ENCODE measurements at places on chromosomes 1 and 21.

DNA sequence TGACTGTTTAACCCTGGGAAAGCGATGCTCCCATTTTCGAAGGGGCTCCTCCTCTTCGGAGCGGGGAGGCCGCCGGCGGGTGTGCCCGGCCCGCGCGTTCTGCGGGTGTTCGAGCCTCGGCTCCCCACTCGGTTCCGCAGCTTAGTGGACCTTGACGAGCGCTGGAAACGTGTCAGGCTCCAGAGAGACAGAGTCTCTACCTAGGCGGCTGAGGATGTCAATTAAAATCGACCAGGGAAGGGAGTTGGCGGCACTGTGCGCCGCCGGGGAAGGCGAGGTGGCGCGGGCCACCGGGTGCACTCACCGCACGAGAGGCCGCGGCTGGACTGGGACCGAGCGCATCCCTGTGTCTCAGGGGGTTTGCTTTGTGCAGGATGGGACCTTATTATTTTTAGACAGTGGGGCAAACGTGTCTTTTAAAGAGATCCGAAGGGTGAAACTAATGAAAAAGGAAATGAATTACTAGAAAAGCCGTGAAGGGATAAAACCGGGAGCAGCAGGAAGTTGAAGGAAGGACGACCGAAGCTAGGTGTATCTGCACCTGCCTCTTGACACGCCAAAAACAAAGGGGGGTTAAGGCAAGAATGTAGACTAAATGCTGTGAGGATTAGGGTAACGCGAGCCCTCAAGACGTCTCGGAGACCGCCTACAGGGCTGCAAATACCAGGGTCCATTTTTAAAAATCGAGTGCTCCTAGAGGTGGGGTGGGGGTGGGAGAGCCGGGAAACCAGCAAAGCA lies 5.6 kb downstream of the LHX4 start:
- peak; percentile 22 for DNase-seq

DNA sequence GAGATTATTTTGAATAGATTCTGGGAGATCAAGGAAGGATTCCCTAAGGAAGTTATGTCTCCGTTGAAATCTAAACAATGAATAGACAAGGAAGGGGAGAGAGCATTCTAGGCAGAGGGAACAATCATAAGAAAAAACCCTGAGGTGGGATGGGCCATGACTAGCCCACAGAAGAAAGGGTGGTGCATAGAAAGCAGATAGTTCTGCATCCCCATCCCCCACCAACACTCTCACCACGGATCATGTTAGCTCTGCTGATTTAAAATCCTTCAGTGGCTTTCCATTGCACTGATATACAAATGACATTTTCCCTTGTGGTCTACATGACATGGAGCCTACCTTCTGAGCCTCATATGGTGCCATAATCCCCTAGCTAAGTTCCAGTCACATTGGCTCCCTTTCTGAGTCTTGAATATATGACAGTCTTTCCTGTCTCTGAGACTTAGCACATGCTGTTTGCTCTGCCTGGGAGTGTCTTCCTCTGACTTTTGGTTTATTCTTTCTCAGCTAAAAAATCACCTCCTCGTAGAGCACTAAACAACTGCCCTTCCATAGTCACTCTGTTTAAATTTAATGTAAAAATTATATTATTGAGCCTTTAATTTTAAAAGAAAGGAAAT lies 15.2 kb downstream of the SCMH1 start:
- DNase-seq, result no peak

- no peak for DNase-seq
Observed at GRCh38 chr1:55050283-55050682, 10.9 kb downstream of the PCSK9 start.

DNA sequence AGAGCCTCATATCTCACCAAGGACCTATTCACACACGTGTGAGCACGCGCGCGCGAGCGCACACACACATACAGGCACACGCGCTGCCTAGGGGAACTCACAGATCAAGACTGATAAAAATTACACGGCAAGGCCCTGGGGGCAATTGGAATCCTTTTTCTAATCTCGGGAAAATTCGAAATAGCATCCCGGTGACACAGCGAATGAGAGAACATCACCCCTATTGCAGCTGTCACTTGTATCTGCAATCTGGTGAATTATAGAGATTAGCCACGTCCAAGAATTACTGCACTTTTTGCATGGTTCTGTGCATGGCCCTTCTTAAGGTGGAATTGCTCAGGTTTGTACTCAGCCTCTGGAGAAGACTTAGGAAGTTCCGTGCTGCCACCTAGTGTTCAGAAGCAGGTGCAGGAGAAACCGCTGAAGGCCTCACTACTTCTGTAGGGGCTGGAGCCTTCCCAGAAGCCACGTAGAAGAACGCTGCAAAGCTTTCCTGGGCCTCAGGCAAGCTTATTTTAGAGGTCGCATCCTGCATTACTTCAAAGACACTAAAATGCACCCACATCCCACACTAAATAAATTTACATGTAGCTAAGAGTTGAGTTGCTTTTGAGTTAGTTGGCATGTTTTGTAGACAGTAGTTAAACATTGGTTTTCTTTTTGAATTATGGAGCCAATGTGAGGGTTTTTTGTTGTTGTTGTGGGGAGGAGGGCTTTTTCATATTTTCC lies 229.2 kb upstream of the CAMK1G start:
- peak; percentile 84 for DNase-seq

GRCh38 chr1:61138921-61139774 lies 56.8 kb downstream of the NFIA start:
- no peak for DNase-seq

- no peak for DNase-seq
Observed at GRCh38 chr1:231363624-231364023, 25.5 kb downstream of the SPRTN start.

DNA sequence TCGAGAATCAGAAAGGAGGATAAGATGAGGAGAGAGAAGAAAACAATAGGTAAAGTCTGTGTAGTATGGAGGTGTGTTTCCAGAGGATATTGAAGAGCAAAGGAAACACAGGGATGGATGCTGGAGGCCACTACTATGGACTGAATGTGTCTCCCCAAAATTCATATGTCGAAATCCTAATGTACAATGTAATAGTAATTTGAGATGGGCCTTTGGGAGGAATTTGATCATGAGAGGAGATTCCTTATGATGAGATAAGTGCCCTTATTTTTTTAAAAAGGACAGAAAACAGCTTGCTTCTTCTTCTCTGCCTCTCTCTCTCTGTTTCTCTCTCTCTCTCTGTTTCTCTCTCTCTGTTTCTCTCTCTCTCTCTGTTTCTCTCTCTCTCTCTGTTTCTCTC lies 602.2 kb upstream of the ADAMTS5 start:
- no peak for DNase-seq
